ENCODE measurements at places on chromosomes 6 and 20. TPM values are rescaled to one million over a fixed set of nuclear protein-coding genes. Genes with fewer than 3 reads are reported as not detected.

The SAMD3 gene
- 0.49 TPM for polyA plus RNA-seq

The SLC32A1 gene
- polyA plus RNA-seq = not detected

The ECT2L gene
- polyA plus RNA-seq = not detected

The OR2J1 gene
- polyA plus RNA-seq = not detected

The MEP1A gene
- 0.09 TPM for polyA plus RNA-seq

The SLC4A11 gene
- 0.61 TPM for polyA plus RNA-seq

The CNKSR3 gene
- polyA plus RNA-seq = 6.5 TPM

The GABRR1 gene
- polyA plus RNA-seq = not detected

The HLA-DMB gene
- polyA plus RNA-seq = 4.3 TPM

The GATA5 gene
- 0.02 TPM for polyA plus RNA-seq

The CD24 gene
- polyA plus RNA-seq = 5.5 TPM

The CRISP3 gene
- polyA plus RNA-seq = not detected

The TSBP1 gene
- not detected for polyA plus RNA-seq
